ENCODE measurements at places on chromosomes 1 and 21.

DNA sequence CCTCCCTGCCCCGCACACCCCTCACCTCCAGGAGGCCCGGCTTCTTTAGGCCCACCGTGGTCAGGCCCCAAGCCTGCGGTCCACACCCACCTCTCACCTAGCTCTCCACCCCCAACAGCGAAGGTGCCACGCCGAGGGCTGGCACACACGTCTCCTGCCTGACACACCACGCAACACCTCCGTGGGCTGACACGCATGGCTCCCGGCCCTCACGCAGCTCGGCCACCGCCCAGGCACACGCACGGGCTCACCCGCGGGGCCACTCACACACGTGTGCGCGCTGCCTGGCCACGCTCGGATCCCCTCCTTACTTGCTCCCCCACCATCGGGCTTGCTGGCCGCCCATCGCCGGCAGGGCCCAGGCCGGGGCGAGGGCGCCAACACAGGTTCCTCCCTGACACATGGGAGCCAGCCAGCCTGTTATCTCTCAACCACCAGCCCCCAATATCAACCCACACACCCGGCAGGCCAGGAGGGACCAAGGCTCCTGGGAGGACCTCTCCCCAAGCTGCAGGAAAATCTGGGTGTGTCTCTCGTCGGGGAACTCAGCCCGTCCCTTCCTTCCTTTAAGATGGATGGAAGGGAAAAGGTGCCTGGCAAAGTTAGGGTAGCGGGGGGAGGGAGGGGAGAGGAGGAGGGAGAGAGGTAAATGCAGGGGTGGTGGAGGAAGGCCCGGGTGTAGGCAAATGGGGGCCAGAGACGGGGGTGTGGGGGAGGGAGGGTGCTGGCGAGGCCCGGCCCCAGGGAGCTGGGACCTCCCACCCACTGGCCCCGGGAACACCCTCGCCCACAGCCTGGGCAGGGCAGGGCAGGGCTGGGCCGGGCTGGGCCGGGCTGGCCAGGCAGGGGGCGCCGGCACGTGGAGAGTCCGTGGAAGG, 546 bp downstream of the ELOVL1 start:
- DNase-seq, result peak; percentile 62

DNA sequence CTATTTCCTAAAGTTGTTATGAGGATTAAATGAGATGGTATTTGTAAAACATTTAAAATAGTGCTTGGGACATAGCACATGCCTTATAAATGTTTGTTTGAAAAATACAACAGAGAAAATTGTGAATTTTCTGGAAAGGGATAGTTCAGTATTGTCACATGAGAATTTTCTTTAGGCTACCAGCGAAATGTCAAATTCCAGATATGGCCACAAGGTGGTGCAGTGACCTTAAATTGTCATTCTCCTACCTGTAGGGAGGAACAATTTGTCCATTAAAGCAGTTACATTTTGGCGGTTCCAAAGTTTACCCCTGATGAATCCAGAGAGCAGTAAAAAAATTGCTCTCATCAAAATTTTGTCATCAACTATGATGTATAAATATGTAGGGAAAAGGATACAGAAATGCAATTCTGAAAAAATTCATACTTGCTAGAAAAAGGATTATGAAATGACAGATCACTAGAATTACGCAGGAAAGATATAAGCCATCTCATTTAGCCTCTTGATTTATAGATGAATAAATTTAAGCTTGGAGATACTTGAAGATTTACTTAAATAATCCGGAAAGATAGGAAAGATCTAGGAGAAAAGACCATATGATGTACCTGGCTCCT, 50.2 kb upstream of the TSHB start:
- DNase-seq, result peak; percentile 80

GRCh38 chr21:33975548-33976081, 60.0 kb upstream of the ATP5PO start:
- peak; percentile 19 for DNase-seq

GRCh38 chr1:200379940-200380588, 29.8 kb downstream of the ZNF281 start:
- no peak for DNase-seq

- no peak for DNase-seq
These were observed 26.0 kb upstream of the RNF11 start for GRCh38 chr1:51210055-51210454.

GRCh38 chr1:171716616-171717015, 25.2 kb downstream of the VAMP4 start:
- DNase-seq, result no peak

DNA sequence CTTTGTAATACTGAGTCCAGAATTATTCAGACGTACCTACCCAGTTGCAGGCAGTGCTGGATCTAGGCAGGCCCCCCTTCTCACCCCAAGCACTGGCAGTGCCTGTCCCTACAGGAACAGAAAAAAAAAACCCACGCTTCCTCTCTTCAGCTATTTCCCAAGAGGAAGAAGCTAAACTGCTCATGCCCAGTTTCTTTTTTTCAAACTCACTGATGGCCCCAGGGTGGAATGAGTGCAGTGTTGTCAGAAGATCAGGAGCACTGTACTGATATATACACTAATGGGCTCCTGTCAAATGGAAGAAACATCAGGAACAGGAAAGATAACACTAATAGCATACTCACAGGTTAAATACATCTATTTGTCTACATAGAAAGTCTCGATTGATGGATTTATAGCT, 28.2 kb upstream of the DOCK7 start:
- DNase-seq, result no peak

- DNase-seq, result no peak
These were observed 18.0 kb downstream of the RHBDL2 start for GRCh38 chr1:38923607-38924006.

- no peak for DNase-seq
These were observed 7.2 kb downstream of the LAD1 start for GRCh38 chr1:201391651-201392511.

- peak; percentile 78 for DNase-seq
These were observed 18.3 kb upstream of the CAPN8 start for GRCh38 chr1:223683586-223684487.

- no peak for DNase-seq
These were observed 470.3 kb upstream of the NCAM2 start for GRCh38 chr21:20527731-20528460.

GRCh38 chr1:17597651-17598050, 58.2 kb downstream of the ARHGEF10L start:
- DNase-seq, result no peak

GRCh38 chr1:44380666-44381177, 24.3 kb upstream of the RNF220 start:
- DNase-seq, result no peak

- DNase-seq, result peak; percentile 2
These were observed 61.9 kb downstream of the CAPN2 start for GRCh38 chr1:223774134-223774814.

GRCh38 chr1:198662821-198663220, 24.0 kb downstream of the PTPRC start:
- DNase-seq, result no peak

DNA sequence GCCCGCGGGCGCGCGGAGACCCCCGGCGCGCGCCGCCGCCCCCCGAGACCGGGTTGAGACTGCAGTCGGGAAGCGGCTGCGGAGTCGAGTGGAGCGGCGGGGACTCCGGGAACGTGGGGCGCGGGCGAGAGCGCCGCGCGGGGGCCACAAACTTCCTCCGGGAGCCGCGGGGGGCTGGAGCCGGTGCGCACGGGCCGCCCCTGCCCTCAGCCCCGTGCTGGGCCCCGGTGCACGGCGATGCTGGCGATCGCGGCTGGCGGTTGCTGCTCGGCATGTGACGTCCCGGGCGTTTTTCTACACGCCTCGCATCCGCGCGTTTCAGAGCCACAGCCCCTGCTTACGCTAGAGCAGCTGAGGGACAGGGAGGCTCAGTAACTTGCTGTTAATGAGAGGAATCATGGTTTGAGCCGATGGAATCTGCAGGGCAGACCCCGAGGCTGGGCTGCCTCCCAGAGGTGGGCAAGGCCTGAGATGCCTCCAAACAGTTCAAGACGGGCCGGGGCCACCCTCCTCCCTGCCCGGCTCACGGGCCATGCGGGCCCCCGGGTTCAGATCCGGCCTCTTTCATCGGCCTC, 520 bp downstream of the TMEM201 start:
- DNase-seq, result peak; percentile 36

DNA sequence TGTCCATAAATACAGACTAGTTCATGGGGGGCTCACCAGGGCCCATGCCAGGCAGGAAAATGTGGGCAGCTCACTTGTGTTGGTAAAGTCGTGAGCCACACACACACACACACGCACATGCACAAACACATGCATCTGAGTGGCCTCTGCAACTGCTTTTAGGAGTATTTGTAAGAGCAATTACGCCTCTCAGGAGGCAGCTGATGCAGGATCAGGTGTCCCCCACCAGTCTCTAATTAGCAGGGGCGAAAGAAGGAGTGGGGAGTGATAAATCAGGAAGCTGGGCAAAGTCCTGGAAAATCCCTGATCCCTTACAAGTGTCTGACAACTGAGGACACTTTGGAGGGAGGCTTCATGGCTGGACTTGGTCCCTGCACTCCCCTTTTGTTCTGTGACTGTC, 5.7 kb upstream of the IVL start:
- DNase-seq, result no peak

DNA sequence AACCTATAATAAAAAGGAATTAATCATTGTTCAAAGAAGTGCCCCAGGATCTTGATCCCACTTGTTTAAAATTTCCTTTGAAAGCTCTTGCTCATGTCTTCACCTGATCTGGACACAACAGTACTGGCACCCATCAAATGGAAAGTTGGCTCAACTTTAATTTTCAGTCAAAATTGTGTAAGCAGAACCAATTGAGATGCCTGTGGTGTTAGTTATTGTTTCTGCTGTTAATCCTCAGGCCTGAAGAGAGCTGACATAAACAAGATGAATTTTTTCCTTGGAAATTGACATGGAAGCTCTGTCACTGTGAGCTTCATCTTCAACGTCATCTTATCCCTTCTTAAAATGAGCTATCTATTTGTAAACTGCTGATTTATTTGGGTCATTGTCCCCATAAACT, 88.3 kb upstream of the TNFSF4 start:
- no peak for DNase-seq

DNA sequence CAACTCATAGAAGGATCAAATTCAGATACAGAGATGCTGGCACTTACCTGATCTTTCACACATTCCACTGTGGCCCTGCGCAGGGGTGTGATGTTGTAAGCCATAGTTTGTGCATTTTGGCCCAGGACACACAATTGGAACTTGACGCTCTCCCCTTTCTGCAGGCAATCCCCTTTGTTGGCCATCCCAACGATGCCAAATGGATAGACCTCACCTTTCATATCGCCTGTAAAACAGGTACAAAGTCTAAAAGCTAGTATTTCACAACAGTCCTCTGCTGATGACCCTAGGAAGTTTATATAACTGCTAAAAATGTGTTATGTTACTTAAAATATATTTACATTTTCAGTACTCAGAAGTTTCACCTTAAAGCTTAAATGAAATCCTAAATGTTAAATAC, 3.9 kb upstream of the NRAS start:
- DNase-seq, result no peak

DNA sequence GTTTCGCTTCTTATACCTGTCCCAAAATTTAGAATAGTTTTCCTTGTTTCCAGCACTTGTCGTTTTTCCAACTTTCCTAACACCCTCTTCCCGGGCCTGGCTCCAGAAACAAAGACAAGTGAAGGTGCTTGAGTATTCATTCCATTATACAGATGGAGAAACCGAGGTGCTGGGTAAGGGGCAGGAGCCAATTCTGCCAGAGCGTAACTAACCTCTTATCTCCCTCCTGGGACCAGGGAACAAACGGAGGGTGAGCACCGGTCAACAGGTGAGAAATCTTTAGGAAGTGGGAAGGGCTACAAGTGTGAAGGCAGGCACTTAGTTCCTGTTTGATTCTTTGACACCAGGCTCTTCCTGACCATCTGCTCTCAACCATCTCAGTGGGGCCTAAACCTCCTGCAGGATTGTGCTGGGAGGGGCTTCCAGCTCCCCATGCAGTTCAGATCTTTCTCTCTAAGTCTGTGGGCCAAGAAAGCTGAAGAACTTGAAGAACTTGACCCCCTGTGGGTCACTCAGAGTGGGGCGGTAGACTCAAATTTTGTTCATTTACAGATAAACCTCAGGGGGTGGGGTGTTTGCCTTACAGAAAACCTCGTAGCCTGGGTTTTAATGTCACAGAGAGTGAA, 8.7 kb downstream of the PLXNA2 start:
- DNase-seq, result no peak

- DNase-seq, result no peak
These were observed 695 bp upstream of the ALG14 start for GRCh38 chr1:95073446-95073845.

GRCh38 chr1:56644064-56644918, 823 bp upstream of the PRKAA2 start:
- peak; percentile 80 for DNase-seq

GRCh38 chr1:60949826-60950197, 132.5 kb upstream of the NFIA start:
- no peak for DNase-seq

- peak; percentile 53 for DNase-seq
These were observed 15.3 kb upstream of the RNF187 start for GRCh38 chr1:228471762-228472398.

DNA sequence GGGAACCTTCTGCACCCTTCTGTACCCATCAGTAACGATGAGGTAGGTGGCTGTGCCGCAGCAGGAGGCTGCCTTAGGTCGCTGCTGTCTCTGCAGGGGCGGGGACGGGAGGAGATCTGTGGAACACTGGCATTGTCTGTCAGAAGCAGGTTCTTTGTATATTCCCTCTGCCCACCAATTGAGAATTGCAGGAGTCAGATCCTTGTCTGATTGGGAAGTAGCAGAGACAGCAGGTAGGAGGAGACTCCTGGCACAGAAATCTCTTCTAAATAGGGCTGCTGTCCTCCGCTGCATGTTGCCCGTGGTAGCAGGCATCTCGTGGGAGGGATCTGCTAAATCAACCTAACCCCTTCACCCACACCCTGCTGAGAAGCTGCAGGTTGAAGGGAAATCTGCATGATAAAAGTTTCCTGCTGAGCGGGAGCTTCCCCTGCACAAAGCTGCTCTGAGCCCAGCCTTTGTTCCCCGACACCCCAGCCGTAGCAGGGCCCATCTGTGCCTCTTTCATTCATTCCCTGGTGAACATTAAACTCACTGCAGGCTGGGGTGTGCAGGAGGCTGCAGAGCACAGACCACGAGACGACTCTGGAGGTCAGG, 15.9 kb downstream of the SARS1 start:
- no peak for DNase-seq

DNA sequence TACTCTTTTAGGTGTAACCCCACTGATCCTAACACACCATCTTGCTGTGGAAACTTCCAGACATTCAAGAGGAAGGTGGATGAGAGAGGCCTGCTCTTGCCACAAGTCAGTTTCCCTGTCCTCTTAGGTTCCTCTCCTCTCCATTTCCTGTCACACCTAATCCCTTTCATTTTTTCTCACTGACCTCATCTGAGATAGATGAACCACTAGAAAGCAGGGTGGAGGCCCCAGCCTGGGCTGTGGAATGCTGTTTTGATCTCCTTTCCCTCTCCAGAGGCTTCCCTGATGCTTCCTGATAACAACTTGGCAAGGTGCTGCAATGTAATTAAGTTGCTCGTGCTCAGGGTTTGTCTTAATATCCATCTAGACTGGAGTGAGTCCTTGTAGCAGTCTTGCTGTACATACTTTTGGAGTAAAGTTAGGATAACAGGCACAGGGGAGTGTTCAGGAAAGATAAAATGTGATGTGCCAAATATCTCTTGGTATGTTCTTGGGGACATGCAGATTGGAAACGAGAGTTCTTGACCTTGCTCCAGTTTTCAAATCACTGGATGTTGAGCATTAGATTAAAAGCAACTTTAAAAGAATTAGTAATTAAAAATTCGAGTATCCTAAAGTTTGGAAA, 11.2 kb downstream of the LRRC42 start:
- DNase-seq, result no peak

GRCh38 chr1:156114919-156115513, 505 bp downstream of the LMNA start:
- DNase-seq, result peak; percentile 77

- no peak for DNase-seq
These were observed 134.5 kb upstream of the MROH9 start for GRCh38 chr1:170800812-170801211.

All from NCI-H526 (cell line).